ENCODE measurements at places on chromosomes 1 and 21.

GRCh38 chr1:202279806-202280205, 61.9 kb downstream of the UBE2T start:
- DNase-seq: peak; percentile 59

DNA sequence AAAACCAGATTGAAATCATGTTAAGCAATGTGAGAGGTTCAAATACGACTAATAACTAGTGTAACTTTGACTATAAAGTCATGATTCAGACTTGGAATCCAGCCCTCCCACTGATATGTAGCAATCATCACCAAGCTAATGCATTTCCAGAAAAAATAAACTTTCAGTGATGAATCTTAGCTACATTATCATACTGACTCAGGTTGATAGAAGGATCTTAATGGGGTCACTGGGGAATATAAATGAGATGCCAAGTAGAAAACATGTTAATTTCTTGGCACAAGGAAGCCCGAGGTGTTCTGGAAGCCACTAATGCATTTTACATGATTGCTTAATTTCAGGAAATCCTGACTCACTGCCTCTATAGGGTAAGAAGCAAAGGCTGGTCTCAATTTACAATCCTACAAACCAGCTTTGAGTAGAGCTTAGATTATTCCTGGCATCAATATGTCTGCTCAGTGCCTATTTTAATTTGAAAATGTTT, 67.7 kb downstream of the SELENOF start:
- DNase-seq: no peak

DNA sequence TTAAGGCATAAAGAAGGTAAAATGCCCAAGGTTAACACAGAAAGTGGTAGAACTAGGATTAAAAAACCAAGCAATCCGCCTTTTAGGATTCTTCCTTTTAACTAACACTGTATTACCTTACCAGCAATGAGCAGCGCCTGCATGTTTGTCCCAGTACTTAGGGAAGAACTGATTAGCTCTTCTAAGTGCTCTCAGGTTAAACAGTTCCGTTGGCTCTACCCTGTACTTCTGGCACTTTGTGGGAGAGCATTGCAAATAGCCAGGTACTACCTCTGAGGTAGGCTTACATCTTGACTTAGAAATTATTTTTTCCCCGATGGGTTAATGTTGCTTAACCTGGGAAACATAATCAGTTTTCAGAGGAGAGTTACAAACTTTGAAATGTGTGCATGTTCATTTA, 21.5 kb downstream of the DHX9 start:
- DNase-seq: no peak

DNA sequence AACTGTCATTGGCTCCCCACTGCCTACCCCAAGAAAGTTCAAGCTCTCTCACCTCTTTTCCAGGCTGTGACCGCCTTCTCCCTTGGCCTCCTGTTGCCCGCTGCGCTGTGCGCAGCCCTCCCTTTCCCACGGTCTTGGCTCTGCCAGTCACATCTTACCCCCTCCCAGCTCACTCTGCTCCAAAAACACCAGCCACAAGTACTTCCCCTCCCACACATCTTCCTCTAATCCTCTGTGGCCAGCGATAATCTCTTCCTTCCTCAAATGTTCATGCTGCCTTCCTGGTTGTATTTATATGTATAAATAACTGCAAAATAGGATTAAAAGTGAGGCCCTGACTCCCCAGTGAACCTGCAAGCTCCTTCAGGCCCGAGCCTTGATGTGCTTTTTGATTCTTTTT, 81.8 kb downstream of the AJAP1 start:
- DNase-seq: no peak

- DNase-seq: no peak
Measured at GRCh38 chr1:89900791-89901708, 80.2 kb downstream of the LRRC8D start.

GRCh38 chr1:107993920-107994319, 28.9 kb upstream of the VAV3 start:
- DNase-seq: no peak

DNA sequence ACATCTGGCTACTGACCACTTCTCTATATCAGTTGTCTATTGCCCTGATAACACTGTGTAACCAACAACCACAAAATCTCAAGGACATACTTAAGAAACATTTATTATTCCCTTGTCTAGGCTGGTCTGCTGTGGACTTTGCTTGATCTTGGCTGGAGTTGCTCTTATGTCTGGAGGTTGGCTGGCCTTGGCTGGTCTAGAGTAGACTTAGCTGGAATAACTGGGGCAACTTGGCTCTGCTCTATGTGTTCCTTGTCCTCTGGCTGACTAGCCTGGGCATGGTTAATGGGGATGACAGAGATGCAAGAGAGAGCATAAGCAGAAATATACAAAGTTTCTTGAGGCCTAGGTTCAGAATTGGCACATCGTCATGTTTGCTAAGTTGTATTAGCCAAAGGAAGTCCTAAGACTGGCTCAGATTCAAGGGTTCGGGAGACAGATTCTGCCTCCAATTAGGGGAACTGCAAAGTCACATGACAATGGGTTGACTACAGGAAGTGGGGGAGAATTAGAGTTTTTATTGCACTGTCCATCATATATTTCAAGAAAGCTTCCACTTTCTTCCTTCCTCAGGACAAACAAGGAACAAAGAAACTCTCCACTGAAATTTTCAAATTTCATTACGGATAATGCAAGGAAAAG, 61.4 kb upstream of the HMCN1 start:
- DNase-seq: no peak

GRCh38 chr21:42406201-42406621, 2.5 kb downstream of the UBASH3A start:
- DNase-seq: no peak

GRCh38 chr1:241998412-241998921, 431 bp downstream of the MAP1LC3C start:
- DNase-seq: peak; percentile 59

- no peak for DNase-seq
Measured at GRCh38 chr1:1143636-1144035, 27.7 kb upstream of the C1orf159 start.

DNA sequence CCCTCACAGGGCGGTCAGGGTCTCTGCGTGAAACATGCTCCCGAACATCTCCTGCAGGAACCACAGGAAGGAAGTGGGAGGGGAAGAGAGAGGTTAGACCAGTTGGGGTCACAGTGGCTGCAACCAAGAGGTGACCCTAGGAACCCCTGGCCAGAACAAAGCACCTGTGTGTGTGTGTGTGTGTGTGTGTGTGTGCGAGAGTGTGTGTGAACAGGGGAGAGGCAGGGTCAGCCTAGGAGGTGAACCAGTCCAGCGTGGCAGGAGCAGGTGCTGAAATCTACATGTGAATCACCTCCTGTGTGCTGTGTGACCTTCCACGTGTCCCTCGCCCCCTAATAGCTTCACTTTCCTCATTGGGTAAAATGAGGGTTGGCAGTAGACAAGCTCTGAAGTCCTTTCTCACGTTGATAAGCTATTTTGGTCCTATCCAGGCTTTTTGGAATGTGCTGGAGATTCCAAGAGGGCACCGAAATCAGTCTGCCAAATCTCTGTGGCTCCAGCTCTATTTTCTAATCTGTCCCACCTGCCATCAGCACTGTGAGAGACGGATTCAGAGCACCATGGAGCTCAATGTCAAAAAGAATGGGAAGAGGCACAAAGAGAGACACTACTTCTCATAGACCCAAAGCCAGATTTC, 27.8 kb downstream of the SLC26A9 start:
- no peak for DNase-seq

DNA sequence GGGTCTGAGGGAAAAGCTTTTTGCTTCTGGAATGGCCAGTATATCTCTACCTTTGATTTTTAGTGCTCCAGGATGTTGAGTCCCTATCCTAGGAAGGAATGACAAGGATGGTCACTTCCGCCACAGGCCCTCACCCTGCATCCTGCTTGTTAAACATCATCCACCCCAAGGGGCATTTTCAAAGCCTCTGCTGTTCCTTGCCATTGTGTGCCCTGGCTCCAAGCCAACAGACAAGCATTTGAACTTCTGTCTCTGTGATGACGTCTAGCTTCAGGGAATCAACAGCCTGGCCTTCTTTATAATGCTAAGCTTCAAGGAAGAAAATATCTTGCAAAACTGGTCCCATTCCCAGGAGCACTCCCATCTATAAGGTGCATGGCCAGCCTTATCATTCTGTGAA, 12.3 kb upstream of the JAM2 start:
- peak; percentile 99 for DNase-seq

DNA sequence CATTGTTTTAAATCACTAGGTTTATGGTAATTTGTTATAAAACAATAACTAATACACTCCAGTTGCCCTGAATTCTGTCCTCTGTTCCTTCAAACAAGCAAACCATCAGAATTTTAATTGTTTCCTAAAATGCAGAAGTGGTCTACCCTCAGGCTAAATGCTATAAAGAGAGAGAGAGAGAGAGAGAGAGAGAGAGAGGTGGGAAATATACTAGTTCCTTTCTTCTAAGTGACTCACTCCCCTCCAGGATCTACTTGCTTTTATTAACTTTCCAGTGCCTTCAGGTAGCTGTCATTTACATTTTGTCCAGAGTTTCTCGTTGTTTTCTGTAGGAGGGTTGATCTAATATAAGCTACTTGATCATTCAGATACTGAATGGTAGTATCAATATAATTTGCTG, 26.4 kb downstream of the LRRC53 start:
- DNase-seq: no peak

DNA sequence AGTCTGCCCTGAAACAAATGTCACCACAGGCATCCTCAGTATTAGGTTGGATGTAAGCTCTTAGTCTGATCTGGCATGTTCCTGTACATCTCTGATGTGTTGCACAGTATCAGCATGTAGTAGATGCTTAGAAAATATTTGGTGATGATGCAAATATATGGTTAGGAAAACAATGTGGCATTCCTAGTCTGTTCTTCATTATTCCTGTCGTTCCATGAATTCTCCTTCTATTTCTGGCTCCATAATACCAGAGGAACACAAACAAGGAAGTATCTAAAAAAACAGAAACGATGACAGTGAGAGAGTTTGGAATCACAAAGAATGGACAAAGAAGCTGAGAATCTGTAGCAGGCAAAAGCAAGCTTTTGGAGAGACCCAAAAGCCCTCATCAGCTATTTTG, 236.6 kb downstream of the HHAT start:
- no peak for DNase-seq

DNA sequence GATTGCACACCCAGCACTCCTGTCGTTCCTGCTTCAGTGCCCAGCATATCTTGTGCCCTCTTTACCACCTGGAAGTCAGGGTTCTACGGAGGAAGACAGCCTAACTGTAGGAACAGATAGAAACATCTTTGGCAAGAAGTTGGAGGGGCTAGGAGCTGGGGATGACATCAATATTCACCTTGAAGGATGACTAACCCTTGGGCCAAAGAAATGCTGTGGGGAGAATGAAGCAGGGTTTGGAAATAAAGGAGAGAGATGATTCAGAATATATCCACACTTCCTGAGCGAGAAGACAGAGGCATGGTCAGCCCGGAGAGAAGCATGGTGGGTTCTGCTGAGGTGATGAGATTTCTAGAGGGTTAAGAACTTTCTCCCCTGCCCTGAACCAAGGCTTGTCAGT, 4.6 kb upstream of the NKAIN1 start:
- no peak for DNase-seq

GRCh38 chr1:44810101-44810761, 1.9 kb downstream of the BTBD19 start:
- no peak for DNase-seq

- no peak for DNase-seq
Measured at GRCh38 chr1:64921771-64922170, 44.6 kb downstream of the JAK1 start.

GRCh38 chr1:182122256-182122912, 60.9 kb upstream of the ZNF648 start:
- no peak for DNase-seq

GRCh38 chr1:164982545-164982944, 374.0 kb downstream of the LMX1A start:
- DNase-seq: no peak

DNA sequence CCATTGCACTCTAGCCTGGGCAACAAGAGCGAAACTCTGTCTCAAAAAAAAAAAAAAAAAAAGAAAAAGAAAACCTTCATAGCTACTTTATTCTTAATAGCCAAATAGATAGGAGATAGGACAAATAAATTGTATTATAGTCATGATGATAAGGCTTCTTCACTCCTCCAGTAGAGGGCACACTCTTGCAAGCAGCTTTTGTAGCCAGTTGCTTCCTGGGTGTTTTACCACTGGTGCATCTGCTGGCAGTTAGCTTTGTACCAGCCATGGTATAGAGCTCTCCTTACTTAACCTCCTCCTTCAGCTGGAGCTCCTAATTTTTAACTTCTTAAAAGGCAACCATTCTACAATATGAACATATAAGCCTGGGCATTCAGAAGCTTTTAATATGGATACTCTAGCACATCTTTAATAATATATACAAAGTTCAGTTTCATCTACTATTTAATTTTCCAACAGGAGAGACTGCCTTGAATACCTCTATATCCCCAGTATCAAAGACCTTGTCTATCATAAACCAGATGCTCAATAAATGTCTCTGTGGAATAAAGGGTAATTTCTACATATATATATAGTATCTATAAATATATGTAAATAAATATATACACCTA, 35.8 kb downstream of the EVI5 start:
- DNase-seq: peak; percentile 40

- DNase-seq: no peak
Measured at GRCh38 chr21:31873275-31873695, 465 bp downstream of the HUNK start.

- peak; percentile 25 for DNase-seq
Measured at GRCh38 chr1:88736633-88737248, 52.7 kb downstream of the PKN2 start.

- DNase-seq: no peak
Measured at GRCh38 chr1:11352058-11352715, 79.2 kb downstream of the UBIAD1 start.
